ENCODE measurements at places on chromosomes 7 and 10. TPM values are rescaled to one million over a fixed set of nuclear protein-coding genes. Genes with fewer than 3 reads are reported as not detected.

DNA sequence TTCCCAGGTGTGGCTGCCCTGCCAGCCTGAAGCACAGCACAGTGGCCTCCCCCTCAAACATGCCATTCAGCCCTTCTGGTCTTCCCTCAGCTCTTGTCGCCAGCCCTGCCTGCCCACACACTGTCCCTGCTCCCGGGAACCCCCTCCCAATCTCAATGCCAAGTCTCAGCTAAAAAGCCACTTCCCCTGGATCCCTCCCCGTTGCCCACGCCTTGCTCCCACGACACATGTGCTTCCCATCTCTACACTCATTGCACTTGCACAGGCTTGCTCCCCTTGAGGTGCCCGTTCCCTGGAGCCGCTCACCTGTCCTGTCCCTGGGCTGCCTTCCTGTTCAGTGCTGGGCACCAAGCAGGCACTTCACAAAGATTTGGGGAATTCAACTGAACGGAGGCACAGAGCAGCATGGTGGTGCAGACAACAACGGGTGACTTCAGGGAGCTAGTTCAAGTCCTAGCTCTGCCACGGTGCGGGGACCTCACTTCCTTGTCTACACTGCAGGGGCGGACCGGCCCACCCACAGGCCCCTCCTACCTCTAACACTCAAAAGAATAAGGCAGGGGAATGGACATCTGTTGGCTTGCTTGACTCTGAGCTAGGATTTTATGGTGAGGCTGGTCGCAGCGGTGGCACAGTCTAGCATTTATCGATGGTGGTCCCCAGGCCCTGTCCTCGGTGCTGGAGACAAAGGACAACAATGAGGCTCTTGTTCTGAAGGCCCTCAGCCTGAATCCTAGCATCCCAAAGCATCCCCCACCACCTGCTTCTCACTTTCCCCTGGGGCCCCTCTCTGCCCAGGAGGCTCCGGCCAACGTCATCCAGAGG, 18.4 kb downstream of the RGS10 start:
- DNase-seq: no peak
- no peak overlapping the region for H3K4me3 ChIP-seq
- peak overlapping the region; percentile 77 for H3K27ac ChIP-seq
- no peaks in the 10 kb centered on the region for H3K27me3 ChIP-seq
- peaks cover 40% of the 10 kb centered on the region for H3K36me3 ChIP-seq

DNA sequence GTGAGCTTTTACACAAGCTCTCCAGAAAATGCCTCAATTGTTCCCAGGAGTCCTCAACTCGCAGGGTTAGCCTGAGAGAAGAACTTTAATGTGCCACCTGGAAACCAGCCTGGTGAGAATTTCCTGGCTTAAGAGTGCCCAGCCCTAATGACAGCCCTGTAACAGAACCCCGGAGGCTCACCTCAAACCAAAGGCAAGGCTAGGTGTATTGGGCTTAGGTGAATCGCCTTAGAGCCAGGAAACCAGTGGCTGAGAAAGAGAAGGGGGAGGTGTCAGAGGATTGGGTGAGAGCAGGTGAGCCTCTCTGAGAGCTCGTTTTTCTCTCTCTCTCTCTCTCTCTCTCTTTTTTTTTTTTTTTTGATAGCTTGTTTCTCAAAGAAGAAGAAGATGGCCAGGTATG, 7.3 kb downstream of the OCM2 start:
- H3K4me3 ChIP-seq: no peak overlapping the region
- H3K27ac ChIP-seq: no peak overlapping the region
- peaks cover 3% of the 10 kb centered on the region for H3K27me3 ChIP-seq
- no peak for DNase-seq

DNA sequence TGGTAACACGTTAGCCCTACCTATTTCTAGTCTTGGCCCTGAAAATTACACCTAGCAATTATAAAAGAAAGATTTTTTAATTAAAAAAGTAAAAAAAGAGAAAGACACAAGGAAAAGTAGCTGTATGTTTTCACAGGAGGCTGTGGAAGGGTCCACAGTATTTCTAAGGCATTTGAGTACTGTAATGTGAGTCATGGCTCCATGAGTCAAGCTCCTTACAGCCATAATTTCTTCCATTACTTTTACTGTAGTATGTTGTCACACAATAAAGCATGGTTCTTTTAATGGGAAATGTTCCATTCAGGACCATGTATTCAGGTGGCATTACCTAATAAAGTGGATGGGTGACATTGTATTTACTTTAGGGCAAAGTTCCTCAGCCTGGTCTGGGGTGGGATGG, 113.4 kb downstream of the GPR37 start:
- H3K27ac ChIP-seq: no peak overlapping the region
- H3K4me1 ChIP-seq: peaks cover 3% of the 10 kb centered on the region
- H3K4me3 ChIP-seq: no peak overlapping the region
- H3K27me3 ChIP-seq: no peaks in the 10 kb centered on the region
- no peaks in the 10 kb centered on the region for H3K36me3 ChIP-seq

MMRN2 gene
- not detected for total RNA-seq

IGFBP1 gene
- total RNA-seq: not detected

DNA sequence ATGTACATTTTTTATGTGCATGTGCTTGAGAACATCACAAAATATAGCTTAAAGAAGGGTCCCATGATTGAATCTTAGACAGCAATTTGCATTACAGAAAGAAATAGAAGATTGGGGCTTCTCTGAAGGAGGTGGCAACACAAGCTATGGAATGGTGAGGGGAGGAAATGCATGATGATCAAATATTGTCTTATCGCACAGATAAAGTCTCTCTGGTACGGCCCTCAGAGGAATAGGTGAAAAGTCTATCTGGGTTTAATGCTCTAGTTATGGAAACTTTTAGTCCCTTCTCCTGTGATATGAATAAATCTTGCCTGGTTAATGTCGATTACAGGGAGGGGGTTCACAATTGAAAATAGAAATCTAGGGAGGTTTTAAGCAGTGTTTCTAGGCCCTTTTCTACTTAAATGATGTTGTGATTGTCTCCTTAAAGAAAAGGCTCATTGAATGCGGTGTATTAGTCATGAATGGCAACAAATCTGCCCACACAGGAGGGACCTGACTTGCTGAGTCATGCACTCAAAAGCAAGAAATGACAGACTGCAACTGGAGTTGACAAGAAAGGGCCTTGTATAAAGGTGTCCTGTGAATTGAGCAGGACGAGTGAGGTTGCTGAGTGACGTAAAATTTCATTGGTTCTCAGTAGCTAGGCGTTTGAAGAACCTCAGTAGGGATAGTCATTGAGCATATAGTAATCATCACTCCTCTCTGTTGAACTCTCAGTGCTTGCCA, 133.4 kb upstream of the CSTF2T start:
- H3K36me3 ChIP-seq: no peaks in the 10 kb centered on the region
- no peaks in the 10 kb centered on the region for H3K4me1 ChIP-seq
- DNase-seq: no peak
- no peak overlapping the region for H3K4me3 ChIP-seq

VAX1 gene
- total RNA-seq: not detected

DNA sequence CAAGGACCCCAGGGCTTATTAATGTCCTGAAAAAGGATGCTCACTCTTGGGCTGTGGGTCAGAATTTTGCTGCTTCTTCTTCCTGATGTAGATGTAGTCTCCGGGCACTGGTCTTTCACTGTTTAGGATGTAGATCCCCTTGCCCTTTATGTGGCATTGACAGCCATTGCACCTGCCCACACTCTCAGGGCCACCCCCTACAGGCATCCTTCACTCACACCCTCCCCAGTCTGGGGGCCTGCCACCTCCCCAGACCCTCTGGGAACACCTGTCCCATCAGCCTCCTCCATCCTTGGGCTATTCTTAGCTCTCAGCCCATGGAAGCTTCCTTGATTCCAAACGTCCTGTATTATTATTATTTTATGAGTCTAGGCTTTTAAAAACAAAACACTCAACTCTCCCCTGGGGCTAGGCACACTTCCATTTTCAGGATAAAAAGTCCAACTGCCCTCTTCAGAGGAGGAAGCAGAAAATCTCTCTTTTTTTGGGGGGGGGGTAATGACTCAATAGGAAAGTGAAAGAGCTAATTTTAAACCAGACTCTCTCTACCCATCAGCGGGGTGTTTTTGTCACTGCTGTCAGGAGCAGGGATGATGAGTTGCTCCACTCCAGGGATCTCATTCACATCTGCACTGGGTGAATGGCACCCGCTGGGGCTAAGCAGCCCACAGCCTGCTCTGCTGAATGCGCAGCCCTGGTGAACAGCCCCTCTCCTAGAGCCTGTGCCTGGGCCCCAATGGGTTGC, 11.5 kb upstream of the KLRG2 start:
- H3K27ac ChIP-seq: peak overlapping the region; percentile 63
- H3K4me3 ChIP-seq: peak overlapping the region; percentile 18
- peaks cover 18% of the 10 kb centered on the region for H3K4me1 ChIP-seq
- no peaks in the 10 kb centered on the region for H3K36me3 ChIP-seq
- DNase-seq: peak; percentile 43

- DNase-seq: no peak
- H3K27me3 ChIP-seq: no peaks in the 10 kb centered on the region
- no peaks in the 10 kb centered on the region for H3K4me1 ChIP-seq
- H3K27ac ChIP-seq: no peak overlapping the region
These were observed 128.9 kb downstream of the HDAC9 start for GRCh38 chr7:18624459-18624858.

BEND7 gene
- not detected for total RNA-seq

- peak overlapping the region; percentile 25 for H3K4me3 ChIP-seq
- no peak for DNase-seq
- no peaks in the 10 kb centered on the region for H3K36me3 ChIP-seq
- H3K4me1 ChIP-seq: peaks cover 49% of the 10 kb centered on the region
- peak overlapping the region; percentile 48 for H3K27ac ChIP-seq
These were observed 21.1 kb downstream of the FAM53B start for GRCh38 chr10:124722798-124723783.

DPCD gene
- total RNA-seq: 4.0 TPM

- H3K27me3 ChIP-seq: peaks cover 9% of the 10 kb centered on the region
- DNase-seq: no peak
- no peaks in the 10 kb centered on the region for H3K36me3 ChIP-seq
- H3K4me3 ChIP-seq: no peak overlapping the region
- H3K27ac ChIP-seq: no peak overlapping the region
These were observed 185.7 kb downstream of the KCNMA1 start for GRCh38 chr10:77451886-77452285.

- peak overlapping the region; percentile 91 for H3K27ac ChIP-seq
- DNase-seq: peak; percentile 64
- peaks cover 8% of the 10 kb centered on the region for H3K27me3 ChIP-seq
- H3K4me1 ChIP-seq: peaks cover 26% of the 10 kb centered on the region
- no peaks in the 10 kb centered on the region for H3K36me3 ChIP-seq
- peak overlapping the region; percentile 83 for H3K4me3 ChIP-seq
These were observed 919 bp downstream of the MAFK start for GRCh38 chr7:1531263-1531978.

DNA sequence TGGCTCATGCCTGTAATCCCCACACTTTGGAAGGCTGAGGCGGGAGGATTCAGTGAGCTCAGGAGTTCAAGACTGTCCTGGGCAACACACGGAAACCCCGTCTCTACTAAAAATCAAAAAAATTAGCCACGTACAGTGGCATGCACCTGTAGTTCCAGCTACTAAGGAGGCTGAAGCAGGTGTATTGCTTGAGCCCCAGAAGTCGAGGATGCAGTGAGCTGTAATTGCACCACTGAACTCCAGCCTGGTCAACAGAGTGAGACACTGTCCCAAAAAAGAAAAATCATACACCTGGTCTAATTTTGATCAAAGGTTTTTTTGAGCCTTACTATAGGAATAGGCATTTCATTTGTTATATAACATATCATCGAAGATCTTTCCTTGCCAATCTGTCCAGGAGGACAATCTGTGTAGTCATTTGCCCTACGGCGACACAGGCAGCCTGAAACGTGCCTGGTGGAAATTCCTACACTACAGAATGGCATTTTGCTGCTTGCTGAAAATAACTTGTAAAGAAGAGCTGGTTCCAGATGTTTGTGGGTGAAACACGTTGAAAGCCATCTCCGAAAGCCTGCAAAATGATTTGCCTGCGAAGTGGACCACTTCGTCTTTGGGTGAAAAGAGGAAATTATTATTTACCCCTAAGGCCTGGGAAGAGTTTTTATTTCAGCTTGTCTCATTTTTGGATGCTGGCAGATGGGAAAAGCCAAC, 31.3 kb upstream of the GDI2 start:
- H3K36me3 ChIP-seq: no peaks in the 10 kb centered on the region
- peaks cover 8% of the 10 kb centered on the region for H3K4me1 ChIP-seq
- H3K27ac ChIP-seq: no peak overlapping the region
- no peaks in the 10 kb centered on the region for H3K27me3 ChIP-seq
- H3K4me3 ChIP-seq: no peak overlapping the region

GRCh38 chr7:94481279-94481678, 28.3 kb upstream of the CASD1 start:
- H3K27ac ChIP-seq: no peak overlapping the region
- H3K4me3 ChIP-seq: no peak overlapping the region
- H3K4me1 ChIP-seq: no peaks in the 10 kb centered on the region
- peaks cover 9% of the 10 kb centered on the region for H3K27me3 ChIP-seq

Data from activated naive CD8-positive, alpha-beta T cell treated with anti-CD3 and anti-CD28 coated beads, Interleukin-2, amount 10 ng/mL, durations not matched to agents 7 days and 5 days (primary cell).